Activated naive CD4-positive, alpha-beta T cell treated with anti-CD3 and anti-CD28 coated beads, Interleukin-2, amount 50 U/mL, for 72 hours (primary cell): ENCODE measurements at places on chromosomes 5 and 9.

- peak; percentile 4 for DNase-seq
Observed at GRCh38 chr5:45796959-45797553, 100.9 kb upstream of the HCN1 start.

DNA sequence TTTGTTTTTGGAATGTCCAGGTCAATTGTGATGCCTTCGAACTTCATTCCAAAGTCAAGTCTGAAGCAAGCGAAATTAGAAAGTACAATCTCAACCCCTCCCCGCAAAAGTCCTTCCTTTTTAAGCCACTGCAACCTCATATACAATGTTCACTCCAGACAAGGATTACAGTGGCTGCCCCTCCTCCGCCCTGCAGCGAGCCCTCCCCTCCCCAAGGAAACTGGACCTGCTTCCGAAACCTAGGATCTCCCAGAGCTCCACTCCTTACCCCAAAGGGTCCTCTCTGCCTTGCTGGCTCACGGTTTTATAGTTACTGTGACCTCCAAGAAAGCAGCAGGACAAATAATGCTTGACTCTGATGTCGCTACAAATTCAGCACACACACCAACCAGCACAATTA lies 10.4 kb downstream of the LRRC14B start:
- DNase-seq, result no peak

GRCh38 chr9:120736881-120737280 lies 22.6 kb upstream of the MEGF9 start:
- no peak for DNase-seq

DNA sequence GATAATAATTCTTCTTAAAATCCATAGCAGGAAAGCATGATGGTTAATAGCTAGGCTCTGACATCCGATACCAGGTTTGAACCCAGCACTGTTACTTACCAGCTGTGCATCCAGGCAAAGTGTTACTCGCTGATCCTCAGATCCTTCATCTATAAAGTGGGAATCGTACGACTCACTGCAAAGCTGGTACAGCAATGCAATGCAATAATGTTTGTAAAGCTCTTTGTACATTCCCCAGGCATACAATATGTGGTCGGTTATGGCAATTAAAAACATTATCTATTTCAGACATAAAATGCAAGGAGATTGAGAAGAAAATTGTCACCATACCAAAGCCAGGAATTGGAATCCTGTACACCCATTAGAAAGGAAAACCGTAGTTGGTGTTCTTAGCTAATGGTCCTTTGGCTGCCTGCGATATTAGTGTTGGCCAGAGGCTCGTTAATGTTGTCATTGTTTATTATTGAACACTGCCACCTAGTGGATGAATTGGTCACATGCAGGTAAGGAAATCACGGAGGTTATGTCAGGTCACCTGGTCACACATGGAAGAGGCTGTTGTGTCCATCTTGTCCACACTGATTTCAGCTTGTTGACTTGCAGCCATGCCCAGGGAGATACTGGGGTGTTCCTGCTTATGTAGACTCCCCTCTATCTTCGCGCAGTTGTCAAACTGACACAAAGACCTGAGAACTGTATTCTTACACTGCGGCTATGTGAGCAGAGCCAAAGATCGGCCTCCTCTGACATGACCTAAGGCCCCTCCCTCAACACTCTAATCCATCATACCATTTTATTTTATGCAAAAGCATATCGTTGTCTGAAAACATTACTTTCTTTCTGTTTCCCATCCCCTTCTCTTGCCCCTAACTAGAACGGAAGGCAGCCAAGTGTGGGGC lies 87.5 kb upstream of the PPP2R2B start:
- no peak for DNase-seq

GRCh38 chr9:84061613-84062193 lies 81.1 kb downstream of the RMI1 start:
- no peak for DNase-seq

GRCh38 chr5:30390095-30390494 lies 803.4 kb upstream of the CDH6 start:
- DNase-seq, result no peak
